Regular cardiac myocyte (primary cell): ENCODE measurements at places on chromosomes 1 and 21. TPM values are rescaled to one million over a fixed set of nuclear protein-coding genes. Genes with fewer than 3 reads are reported as not detected.

The TMEM82 gene
- not detected in 2 replicates for total RNA-seq

The KMO gene
- total RNA-seq = 0.56 and 0.96 TPM in 2 replicates

The GJC2 gene
- total RNA-seq = 2.7 and 3.1 TPM in 2 replicates

The PPFIA4 gene
- total RNA-seq = 9.0 and 39.2 TPM in 2 replicates

The LCE3D gene
- not detected in 2 replicates for total RNA-seq

The RPS27 gene
- 915 and 1,485 TPM in 2 replicates for total RNA-seq

The LHX8 gene
- not detected in 2 replicates for total RNA-seq

The AKIRIN1 gene
- total RNA-seq = 43.1 and 56.0 TPM in 2 replicates

The KRTAP13-4 gene
- not detected in 2 replicates for total RNA-seq

The CD1B gene
- total RNA-seq = not detected in 2 replicates

The DMRTA2 gene
- total RNA-seq = under 0.01 TPM in 1 of 2 replicates, not detected in the other

The B3GALT5 gene
- total RNA-seq = under 0.01 and 0.56 TPM in 2 replicates
